ENCODE measurements at places on chromosomes 16 and 17.

DNA sequence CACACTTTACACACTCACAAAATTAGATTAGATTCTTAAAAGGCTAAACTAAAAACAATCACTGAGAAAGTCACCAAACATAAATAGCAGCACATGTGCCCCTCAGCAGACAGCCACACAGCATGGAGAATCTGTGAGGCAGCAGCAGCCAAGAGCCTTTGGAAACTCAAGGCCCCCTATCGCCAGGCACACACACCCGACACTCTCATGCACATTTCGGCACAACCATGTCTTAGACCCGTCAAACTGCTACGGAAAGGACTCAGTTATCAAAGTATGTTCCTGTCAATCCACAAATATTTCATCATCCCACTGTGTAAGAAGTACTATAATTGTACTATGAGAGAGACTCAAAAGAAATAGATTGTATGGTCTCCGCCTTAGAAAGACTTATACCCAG lies 20.9 kb downstream of the UBE2O start:
- no peak for DNase-seq

- no peak for DNase-seq
Measured at GRCh38 chr16:371515-372301, 1.4 kb upstream of the MRPL28 start.

DNA sequence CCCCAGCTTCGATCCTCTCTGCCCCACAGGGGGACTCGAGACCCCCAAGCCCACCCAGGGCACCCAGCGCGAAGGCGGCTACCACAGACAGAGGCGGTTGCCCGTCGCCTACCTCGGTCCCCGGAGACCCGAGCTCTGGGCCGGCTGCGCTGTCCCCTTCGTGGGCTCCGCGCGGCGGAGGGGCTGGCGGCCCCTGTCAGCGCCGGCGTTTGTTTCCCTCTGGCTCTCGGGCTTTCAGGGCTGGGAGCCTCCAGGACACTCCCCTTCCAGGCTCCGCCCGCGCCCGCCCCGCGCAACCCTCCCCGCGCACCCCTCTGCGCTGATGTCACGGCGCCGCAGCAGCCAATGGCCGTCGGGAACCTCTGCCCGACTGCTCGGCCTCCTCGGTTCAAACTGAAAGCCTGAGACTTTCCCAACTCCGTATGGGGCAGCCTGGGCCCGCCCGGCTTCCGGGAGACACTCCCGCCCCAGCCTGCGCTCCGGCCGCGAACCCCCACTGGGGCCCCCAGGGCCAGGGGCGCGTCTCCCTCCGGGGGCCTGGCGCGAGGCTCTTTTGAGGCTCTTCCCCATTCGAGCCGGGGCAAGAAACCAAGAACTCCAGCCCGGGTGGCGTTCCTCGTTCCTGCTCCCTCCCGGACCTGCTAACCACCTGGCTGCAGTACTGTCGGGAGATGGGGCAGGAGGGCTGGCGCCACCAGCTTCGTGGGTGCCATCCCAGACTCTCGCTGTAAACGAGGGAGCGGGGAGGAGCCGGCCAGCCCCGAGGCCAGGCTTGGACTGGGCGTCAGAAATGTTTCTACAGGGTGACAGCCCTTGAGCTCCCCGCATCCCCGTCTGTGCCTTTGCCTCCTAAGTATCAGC lies at the start of gene CDC42EP4:
TSS of gene CDC42EP4 (minus strand) at position 221 of the 861 bp plus-strand sequence. CDS start 25,501 bp downstream, outside the sequence.
- peak; percentile 87 for DNase-seq

DNA sequence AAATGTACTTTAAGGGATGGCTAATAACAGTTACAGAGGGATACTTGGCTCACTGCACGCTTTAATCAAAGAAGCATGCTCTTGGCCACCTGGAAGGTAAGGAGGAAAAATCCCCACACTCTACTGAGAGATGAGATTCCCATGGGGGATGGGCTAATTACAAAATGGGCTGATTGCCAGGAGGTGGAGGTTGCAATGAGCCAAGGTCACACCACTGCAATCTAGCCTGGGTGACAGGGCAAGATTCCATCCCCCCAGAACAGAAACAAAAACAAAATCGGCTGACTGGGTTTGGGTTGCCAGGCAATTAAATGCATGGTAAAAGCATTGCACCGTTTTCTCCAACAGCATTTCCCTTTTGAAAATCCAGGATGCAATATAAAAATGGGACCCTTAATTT lies 18.0 kb downstream of the N4BP1 start:
- DNase-seq: no peak

GRCh38 chr17:79799538-79800324 lies 2.9 kb upstream of the CBX8 start:
- no peak for DNase-seq

- no peak for DNase-seq
Measured at GRCh38 chr16:56493126-56493525, 26.7 kb downstream of the BBS2 start.

DNA sequence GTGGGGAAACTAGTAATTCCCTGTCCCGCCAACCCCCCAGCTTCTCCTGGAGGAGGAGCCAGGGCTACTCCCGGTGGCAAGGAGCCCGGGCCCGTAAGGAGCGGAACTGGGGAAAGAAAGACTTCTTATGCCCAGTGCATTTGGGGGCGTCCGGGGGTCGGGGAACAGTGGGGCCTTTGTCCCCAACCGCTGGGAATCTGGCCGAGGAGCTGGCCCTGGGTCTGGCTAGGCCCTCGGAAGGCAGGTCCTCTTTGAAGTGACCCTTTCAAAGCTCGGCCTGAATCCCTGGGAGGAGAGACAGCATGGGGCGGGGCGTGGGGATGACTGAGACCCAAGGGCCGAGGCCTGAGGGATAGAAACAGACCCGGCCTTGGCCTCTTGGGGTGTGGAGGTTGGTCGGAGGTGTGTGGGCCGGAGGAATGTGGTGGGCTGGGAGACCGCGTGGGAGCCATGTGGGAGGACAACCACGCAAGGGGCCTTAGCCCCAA lies 6.0 kb downstream of the ARHGAP23 start:
- no peak for DNase-seq

DNA sequence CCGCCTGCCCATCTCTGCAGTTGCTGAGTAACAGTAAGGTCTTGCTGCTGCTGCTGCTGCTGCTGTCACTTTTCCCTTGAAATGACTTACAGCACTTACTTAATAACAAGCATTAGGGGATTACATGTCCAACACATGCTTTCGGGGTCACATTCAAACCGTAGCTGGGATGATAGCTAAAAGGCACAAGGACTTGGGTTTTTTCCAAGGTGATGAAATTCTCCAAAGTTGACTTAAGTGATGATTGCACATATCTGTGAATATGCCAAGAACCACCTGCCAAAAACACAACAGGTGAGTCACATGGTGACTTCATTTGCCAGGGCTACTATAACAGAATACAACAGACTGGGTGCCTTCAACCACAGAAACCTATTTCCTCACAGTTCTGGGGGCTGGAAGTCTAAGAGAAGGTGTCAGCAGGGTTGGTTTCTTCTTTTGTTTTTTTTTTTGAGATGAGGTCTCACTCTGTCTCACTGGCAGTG lies 121.9 kb upstream of the TNRC6C start:
- no peak for DNase-seq

- no peak for DNase-seq
Measured at GRCh38 chr17:58889928-58890327, 134.3 kb downstream of the PPM1E start.

DNA sequence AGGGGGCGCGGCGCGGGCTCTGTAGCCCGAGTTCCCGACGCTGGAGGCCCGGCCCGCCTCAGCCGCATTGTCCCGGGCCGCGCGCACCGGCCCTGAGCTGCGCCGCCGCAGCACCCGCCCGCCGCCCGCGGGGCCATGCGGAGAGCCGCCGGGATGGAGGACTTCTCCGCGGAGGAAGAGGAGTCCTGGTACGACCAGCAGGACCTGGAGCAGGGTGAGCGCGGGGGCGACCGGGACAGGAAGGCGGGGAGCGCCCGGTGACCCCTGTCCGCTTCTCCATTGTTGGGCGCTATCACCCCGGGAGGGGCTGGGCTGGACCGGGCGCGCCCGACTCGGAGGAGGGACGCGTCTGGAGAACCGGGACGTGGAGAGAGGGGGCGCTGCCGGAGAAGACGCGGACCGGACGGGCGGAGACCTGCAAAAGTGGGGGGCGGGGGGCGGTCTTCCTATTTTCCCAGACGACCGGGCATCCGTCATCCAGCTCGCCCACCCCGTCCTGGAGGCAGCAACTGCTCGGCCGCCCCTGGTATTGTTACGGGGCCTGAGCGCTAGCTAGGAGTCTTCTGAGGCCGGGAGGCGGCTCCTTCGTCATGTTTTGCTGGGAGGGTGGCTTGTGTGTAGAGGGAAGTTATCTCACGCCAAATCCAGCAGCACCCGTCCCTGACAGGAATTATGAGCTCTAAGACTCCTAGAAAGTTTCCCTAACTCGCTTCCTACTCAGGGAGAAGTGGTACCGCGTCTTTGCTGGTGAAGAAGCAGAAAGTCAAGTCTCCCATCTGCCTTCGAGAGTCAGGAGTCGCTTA lies 678 bp downstream of the CDR2L start:
- DNase-seq: no peak

GRCh38 chr16:86195863-86196630 lies 297.1 kb downstream of the IRF8 start:
- no peak for DNase-seq

DNA sequence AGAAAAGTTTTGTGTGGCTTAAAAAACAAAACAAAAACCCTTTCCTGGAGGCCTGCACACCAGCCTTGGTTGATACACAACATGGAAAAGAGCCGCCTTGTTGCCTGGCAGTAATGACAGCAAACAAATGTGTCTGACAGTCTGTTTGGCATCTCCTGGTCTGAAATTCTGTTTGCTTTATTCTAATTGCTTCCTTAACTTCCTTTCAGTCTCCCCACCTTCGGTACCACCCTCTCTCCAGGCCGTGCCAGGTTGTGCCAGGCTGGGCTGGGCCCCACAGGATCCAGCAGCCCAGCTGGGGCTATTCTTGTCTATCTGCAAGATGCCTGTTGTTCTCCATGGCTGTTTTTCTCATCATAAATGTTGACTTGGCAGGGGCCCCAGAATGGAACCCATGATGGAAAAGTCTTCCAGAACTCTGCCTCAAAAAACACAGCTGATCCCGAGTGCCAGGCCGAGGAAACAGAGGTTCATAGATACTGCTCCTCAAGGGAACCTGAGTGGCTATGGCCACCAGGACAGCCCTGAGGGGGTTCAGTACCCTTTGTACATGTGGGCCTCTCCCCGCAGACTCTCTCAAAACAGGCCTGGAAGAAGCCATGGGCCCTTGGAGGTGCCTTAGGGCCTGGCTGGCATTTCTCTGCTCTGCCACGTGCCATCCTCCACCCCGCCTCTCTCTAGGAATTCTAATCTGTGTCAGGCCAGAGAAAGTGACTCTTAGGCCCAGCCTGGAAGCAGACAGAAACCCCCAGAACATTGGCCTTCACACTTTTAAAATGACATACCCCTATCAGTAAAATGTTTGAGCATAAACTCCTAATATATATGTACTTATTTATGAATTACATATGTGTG lies 50.5 kb downstream of the YPEL2 start:
- no peak for DNase-seq

DNA sequence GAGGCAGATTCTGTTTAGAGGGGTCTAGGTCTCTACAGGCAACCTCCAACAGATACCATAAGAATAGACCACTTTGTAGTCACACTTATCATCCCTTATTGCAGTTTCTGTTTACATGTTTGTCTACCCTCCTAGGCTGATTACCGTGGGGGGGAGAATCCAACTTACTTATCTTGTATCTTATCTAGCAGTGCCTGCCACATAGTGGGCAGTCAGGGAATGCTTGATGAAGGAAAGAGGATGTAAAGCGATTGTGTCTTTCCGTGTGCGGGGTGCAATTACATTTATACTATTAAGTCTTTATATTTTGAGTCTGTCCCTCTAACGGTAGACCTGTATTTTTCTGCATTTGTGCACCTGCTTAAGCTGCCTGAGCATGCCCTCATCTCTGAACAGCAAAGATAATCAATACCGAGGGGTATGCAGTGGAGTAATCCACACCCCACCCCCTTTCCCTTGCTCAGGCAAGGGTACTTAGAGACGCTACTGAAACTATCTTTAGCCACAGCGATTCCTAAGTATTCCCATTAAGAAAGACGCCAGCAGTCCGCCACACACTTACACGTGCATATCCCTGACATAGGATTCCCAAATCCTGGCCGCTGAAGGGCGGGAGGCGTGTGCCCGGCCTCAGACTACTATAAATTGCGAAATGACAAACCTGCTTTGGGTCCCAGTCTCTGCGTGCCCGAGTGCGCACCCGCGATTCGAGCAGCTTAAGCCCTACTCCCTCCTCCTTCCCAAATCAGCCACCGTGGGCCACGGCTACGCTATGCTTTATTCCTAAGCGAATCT lies 635 bp upstream of the AATF start:
- DNase-seq: no peak

GRCh38 chr17:17079761-17080160 lies 37.5 kb downstream of the MPRIP start:
- DNase-seq: no peak

DNA sequence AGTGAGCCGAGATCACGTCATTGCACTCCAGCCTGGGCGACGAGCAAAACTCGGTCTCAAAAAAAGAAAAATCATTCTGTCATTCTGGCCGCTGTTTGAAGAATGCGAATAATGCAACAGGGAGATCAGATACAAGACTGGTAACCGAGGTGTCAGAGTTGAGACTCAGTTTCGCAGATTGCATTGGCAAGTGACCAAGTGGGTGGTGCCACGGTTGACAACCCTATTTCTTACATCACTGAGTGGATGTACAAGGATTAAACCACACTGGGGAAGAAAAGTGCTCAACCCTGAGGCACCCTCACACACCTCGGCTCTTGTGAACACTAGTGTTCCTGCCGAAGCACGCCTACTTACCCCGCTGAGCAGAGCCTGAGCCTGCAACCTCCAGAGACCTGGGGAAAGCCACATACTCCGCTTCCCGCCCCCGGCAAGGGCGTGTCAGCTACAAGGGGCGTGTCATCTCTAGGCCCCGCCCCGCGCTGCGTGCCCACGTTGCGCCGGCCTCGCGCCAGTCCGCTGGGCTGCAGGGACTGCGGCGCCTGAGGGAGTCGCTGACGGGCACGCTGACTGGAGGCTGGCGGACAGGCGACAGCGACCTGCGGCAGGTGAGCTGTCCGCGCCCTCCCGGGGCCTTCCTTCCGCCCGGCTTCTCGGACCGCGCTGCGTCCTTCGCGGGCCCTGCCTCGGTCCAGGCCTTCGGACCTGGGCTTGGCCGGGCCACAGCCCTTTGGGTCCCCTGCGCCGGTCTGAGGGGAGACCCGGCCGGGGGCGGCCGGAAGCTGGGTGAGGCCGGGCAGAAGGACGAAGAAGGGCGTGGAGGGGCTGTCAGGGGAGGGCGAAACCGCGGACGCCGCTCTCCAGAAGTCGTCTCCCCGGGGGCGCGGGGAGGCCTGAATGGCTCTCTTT lies at the start of gene HMOX2:
TSS of gene HMOX2 (plus strand) at position 519 of the 909 bp plus-strand sequence. CDS start 29,127 bp downstream, outside the sequence.
- peak; percentile 79 for DNase-seq
